ENCODE measurements at places on chromosomes 2 and 18. TPM values are rescaled to one million over a fixed set of nuclear protein-coding genes. Genes with fewer than 3 reads are reported as not detected.

The MARCHF4 gene
- not detected for total RNA-seq

The TMEM169 gene
- 1.3 TPM for total RNA-seq

- no peak overlapping the region for H3K4me3 ChIP-seq
- no peaks in the 10 kb centered on the region for H3K36me3 ChIP-seq
- DNase-seq, result no peak
These were observed 121.0 kb upstream of the XPO1 start for GRCh38 chr2:61658841-61659780.

GRCh38 chr2:109293663-109294062 is 164.7 kb downstream of the SH3RF3 start:
- H3K4me1 ChIP-seq, result no peaks in the 10 kb centered on the region
- H3K27me3 ChIP-seq, result peaks cover 10% of the 10 kb centered on the region
- no peaks in the 10 kb centered on the region for H3K36me3 ChIP-seq
- H3K4me3 ChIP-seq, result no peak overlapping the region
- DNase-seq, result no peak
- H3K27ac ChIP-seq, result no peak overlapping the region

GRCh38 chr18:8656232-8656631 is 47.0 kb downstream of the RAB12 start:
- H3K4me3 ChIP-seq, result no peak overlapping the region
- H3K27ac ChIP-seq, result no peak overlapping the region
- H3K4me1 ChIP-seq, result peaks cover 1% of the 10 kb centered on the region
- H3K36me3 ChIP-seq, result no peaks in the 10 kb centered on the region
- DNase-seq, result no peak
- peaks cover 21% of the 10 kb centered on the region for H3K27me3 ChIP-seq

DNA sequence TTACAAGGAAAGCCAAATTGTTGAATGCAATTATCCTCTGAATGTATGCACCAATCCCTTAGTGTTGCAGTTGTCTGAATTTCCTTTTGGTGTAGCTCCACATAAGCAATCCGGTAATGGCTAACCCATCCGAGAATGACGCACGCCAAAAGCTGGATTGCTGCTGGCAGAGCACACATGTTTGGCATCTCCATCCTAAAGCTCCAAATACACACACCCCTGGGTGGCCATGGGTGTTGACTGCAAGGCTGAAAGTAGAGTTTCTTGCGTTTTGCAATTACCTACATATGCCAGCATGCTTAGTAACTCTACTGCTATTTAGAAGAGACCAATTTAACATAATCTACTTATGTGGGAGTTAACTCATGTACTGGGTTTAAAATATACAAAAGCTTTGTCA is 53.1 kb downstream of the KCTD1 start:
- no peaks in the 10 kb centered on the region for H3K36me3 ChIP-seq
- H3K4me1 ChIP-seq, result no peaks in the 10 kb centered on the region
- no peaks in the 10 kb centered on the region for H3K27me3 ChIP-seq
- H3K4me3 ChIP-seq, result no peak overlapping the region
- H3K27ac ChIP-seq, result no peak overlapping the region
- DNase-seq, result no peak

GRCh38 chr2:22521620-22522019 is 863.4 kb upstream of the KLHL29 start:
- no peaks in the 10 kb centered on the region for H3K36me3 ChIP-seq
- H3K27me3 ChIP-seq, result no peaks in the 10 kb centered on the region
- DNase-seq, result no peak
- no peak overlapping the region for H3K27ac ChIP-seq
- no peaks in the 10 kb centered on the region for H3K4me1 ChIP-seq

DNA sequence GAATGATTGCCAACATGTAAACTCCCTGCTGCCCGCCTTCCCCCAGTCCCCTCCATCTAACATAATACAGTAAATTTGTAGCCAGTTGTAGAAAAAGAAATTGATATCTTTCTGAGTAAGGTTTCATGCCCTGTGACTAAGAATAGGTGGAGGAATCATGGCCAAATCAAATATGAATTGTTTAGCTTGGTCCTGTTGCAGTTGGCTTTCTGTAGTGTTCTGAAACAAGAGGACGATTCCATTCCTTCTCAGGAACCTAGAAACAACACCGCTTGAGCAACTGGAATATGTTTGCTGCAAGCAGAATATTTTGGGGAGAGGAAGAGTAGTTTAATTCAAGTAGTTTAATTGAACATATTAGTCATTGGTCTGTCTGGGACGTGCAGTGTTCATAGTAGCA is 7.0 kb upstream of the DRC1 start:
- DNase-seq, result no peak
- no peaks in the 10 kb centered on the region for H3K27me3 ChIP-seq
- H3K36me3 ChIP-seq, result peaks cover 42% of the 10 kb centered on the region
- no peak overlapping the region for H3K4me3 ChIP-seq
- H3K4me1 ChIP-seq, result peaks cover 21% of the 10 kb centered on the region
- H3K27ac ChIP-seq, result no peak overlapping the region

Measured in activated T-helper 2 cell treated with anti-CD3 and anti-CD28 coated beads, Interferon-gamma antibody, Interleukin-2, Interleukin-4, amounts not matched to agents 10 μg/mL and 5 μg/mL and 100 μg/mL, durations not matched to agents 14 hours and 24 hours and 36 hours (primary cell).